GM04503 (cell line): ENCODE measurements at places on chromosomes 6 and 20.

- DNase-seq, result no peak
These were observed 117.6 kb downstream of the MRPL14 start for GRCh38 chr6:44009425-44010321.

DNA sequence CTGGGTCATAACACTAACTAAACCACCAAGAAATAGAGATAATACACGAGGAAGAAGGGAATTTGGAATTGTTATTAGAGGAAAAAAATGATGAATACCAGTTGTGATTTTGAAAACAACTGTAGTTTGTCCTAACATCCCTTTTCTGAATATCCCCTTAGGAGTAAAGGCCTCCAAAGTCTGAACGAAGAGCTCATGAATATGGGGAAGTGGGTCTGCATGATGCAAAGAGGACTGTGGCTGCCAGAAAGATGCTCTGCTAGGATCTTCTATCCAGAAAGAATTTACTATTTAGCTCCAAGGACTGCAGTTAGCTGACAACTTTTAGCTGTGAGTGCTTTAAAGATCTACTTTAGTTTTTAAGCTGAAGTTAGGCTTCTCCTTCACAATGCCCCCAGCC, 308.8 kb upstream of the HS3ST5 start:
- DNase-seq, result no peak

GRCh38 chr6:154239392-154239791, 117.2 kb downstream of the IPCEF1 start:
- DNase-seq, result no peak

- DNase-seq, result no peak
These were observed 25.6 kb downstream of the CYP39A1 start for GRCh38 chr6:46626976-46627375.

DNA sequence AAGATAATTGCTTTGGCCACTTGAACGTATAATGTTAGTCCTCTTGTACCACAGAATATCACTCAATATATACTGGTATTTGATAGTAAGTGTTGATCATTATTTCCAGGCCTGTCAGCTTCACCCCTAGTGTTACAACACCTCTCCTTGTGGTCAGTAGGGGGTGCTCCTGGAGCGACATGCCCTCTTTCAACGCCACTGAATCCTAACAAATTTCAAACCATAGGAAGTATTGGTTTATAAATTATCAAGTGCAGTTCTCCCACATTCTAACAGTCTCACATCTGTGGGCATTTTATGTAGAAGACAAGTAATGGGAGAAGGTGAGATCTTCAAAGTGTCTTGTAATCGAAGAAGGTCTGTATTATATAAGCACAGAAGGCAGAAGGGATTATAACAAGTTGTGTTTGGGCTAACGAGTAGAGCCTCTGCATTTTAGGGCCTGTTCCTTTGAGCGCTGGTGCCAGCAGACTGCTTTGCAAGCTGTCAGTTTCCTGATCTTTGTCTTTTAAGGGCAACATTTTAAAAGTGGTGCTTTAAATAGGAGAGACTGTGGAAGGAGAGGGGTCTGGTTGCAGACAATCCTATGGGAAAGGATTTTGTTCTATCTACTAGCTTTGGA, 57.1 kb upstream of the CEP162 start:
- DNase-seq, result no peak

DNA sequence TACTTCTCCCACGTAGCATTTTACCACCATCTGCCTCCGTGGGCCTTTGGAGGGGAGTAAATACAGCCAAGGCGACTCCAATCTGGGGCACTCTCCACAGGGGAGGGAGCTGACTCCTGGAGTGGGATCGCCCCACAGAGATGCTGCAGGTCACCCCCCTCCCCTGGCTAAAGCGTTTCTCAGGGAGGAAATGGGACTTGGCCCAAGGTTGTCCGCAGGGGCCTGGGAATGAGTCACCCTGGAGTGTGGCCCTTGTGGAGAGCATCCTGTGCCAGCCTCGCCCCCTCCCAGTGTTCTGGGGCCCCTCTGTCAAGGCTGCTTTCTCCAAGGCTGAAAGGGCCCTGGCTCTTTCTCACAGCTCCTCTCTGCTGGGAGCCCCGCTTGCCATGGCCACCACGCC, 84.5 kb upstream of the QKI start:
- DNase-seq, result no peak

GRCh38 chr6:98572579-98572978, 261.8 kb upstream of the POU3F2 start:
- no peak for DNase-seq

GRCh38 chr6:85058806-85059205, 294.4 kb upstream of the TBX18 start:
- DNase-seq, result no peak

DNA sequence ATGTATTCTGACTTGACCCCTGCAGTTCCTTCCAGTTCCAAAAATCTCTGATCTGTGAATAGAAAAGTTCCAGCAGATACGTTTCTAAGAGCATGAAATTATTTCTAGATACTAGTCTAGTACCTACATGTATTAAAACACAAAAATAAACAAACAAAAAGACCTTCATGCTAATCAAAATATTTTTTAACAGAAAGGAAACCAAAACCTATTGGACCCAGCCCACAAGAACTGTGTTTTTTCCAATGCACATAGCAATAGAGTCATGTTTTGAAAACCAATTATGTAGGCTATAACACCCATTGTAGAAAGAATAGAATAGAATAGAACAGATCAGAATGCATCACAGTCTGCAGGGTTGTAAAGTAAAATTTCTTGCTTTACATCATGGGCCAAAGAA, 158.6 kb upstream of the TNFAIP3 start:
- no peak for DNase-seq

DNA sequence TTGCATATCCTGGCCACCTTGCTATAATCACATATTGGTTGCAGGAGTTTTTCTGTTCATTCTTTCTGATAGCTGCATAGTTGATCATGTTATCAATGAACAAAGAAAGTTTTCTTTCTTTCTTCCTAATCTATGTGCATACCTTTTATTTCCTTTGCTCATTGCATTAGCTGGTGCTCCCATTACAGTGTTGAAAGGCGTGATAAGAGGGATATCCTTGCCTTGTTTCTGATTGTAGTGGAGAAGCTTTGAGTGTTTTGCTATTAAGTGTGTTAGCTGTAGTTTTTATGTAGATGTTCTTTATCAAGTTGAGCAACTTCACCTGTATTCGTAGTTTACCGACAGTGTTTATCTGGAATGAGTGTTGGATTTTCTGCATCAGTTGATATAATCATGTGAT, 14.6 kb downstream of the STXBP5 start:
- no peak for DNase-seq

- DNase-seq, result peak; percentile 39
These were observed 1.6 kb upstream of the OGFRL1 start for GRCh38 chr6:71287038-71287437.

GRCh38 chr6:53529324-53530036, 15.4 kb downstream of the GCLC start:
- DNase-seq, result no peak

DNA sequence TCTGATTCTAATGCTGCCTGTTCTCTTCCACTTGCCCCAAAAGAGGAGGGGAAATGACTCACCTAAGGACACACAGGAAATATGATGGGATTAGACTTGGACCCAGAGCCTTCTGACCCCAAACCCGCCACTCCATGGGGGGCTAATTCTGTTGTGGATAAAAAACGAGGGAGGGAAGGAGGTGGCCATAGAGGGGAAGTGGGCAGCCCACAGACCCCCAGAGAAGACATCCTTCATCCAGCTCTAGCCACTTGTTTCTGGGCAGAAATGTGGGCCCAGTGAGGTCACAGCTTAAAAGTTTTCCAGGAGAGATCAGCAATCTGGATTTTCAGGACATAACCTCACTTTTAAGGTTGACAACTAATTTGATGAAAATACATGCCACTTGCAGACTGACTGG, 202.1 kb downstream of the ANKRD60 start:
- no peak for DNase-seq

GRCh38 chr6:26157251-26158075, 70.2 kb downstream of the HFE start:
- DNase-seq, result peak; percentile 97

GRCh38 chr6:135161411-135162395, 19.4 kb upstream of the MYB start:
- no peak for DNase-seq

DNA sequence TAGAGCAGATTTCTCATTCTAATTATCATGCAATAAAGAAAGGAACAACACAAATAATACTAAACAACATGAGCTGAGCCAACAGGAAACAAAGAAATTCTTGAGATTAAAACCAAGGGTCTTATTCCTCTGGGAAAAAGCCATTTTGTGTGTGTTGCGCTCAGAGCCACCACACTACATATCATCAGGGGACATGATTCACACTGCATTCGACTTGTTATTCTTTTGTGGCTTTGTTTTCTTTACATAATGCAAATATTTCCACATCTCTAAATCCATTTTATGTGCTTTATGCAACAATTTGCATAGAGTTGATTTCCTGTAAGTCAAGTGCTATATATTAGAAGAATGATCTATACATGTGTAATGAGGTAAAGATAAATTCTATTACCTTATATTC, 719.6 kb downstream of the TBC1D32 start:
- DNase-seq, result no peak

DNA sequence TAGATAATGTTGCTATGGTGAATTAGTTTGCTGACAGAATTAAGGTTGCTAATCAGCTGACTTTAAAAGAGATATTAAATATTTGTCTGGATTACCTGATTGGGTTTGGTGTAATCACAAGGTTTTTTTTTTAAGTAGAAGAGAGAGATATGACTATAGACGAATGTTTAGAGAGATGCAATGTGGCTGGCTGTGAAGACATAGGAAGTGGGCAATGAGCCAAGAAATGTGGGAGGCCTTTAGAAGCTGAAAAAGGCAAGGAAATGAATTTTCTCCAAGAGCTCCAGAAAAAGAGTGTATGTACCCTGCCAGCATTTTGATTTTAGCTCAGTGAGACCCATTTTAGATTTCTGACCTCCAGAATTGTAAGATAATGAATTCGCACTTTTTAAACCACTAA, 598.3 kb downstream of the PKHD1 start:
- DNase-seq, result no peak

DNA sequence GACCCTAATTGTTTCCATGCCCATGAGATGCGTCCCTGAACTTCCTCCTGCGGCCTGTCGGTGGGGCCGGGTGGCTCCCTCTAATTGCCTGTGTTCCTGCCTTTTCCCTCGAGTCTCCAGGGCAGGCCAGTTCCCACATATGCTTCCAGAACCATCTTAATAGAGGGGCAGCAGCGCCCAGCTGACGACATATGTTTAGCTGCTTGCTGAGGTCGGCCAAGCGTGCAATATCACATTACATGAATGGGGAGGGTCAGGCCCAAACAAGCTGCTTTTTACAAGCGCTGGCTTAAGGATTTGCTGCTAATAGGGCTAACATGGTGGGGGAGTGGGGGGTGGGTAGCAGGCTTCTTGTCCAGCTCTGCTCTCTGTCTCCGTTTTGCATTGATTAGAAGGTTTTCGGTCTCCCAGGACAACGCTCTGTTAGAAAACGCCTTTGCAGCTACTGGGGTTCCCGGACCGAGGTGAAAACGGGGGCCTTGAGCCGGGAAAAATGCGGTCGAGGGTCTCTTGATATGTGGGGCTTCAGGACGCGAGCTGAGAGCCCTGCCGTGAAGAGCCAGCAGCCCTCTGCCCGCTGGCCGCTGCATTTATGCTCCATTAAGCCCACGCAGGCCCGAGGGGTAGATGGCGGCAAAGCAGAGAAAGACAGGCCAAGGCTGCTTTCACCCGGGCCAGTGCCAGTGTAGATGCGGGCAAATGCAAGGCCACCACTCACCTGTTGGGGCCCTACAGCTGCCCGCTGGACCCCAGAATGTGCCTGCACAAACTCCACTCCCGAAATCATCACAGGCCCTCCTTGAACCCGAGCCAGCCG, 308.5 kb downstream of the BMP7 start:
- no peak for DNase-seq

DNA sequence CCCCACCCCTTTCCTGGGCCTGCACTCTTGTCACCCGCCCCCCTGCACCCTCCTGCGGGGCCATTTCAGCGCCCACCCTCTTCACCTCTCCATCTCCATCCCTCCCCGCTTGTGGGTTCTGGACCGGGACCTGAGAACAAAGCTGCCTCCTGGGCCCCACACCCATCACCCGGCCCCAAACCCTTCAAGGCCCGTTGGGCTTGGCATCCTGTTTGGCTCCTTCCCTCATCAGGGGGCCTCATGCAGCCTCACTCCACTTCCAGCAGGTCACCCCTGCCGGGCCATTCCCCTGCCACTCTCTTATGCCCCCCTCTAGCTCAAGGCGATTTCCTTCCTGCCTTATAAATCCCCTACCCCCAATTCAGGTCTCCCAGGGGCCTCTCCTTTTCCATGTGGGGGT, 67.4 kb downstream of the SRC start:
- no peak for DNase-seq

DNA sequence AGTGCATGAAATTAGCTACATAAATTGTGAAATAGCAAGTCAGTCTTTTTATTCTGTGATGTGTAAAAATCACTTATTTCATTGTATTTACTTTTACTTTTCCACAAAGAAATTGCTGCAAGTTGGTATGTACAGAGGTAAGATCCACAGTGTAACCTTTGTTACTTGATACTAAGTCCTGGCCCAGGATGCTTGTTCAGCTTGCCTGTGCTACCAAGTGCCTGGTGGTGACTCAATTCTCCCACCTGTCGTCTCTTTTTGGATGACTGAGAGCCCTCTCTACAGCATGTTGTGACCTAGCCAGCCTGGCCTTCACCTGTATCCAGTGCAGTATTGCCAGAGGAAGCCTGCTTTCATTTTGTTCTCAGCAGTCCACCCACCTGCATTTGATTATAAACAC, 54.9 kb downstream of the ANKRD6 start:
- DNase-seq, result no peak

DNA sequence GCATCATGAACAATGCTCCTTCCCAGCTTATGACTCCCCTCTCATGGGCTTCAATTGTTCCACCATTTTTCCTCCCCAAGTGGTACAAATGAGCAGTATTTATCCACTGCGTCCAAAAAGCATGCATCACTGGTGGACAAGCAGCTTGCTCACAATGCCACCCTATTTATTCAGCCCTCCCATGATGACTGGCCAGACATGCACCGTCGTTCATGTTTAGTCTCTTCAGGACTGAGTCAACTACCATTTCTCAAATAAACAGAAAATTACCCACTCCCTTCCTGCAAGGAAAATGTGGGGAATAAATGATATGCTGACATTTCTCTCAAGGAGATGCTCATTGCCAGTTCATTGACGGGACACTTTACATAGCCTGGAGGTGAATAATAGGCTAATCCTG, 300.4 kb downstream of the C6orf118 start:
- no peak for DNase-seq

- DNase-seq, result no peak
These were observed 203.4 kb downstream of the MYLK4 start for GRCh38 chr6:2547355-2547754.

GRCh38 chr6:40583709-40584108, 3.5 kb downstream of the LRFN2 start:
- DNase-seq, result no peak
